ENCODE measurements at places on chromosomes 4 and X.

- DNase-seq, result no peak
Measured at GRCh38 chr4:108937066-108937465, 174.2 kb upstream of the ETNPPL start.

DNA sequence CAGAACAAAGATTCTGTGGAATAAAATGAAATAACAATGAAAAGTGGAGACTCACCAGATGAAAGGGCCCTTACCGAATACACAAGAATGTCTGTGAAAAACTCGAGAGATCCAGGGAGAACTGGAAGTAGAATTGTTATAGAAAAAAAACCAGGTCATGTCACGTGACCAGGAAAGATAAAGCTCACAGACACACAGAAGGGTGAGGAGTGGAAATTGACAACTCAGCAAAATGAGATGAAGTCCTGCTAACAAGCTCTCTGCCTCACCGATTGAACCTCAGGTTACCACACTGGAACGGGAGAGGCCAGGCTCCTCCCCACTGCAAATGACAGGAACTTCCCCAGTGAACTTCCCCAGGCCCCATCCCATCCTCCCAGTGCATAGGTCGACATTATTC lies 1618.0 kb upstream of the PCDH10 start:
- no peak for DNase-seq

DNA sequence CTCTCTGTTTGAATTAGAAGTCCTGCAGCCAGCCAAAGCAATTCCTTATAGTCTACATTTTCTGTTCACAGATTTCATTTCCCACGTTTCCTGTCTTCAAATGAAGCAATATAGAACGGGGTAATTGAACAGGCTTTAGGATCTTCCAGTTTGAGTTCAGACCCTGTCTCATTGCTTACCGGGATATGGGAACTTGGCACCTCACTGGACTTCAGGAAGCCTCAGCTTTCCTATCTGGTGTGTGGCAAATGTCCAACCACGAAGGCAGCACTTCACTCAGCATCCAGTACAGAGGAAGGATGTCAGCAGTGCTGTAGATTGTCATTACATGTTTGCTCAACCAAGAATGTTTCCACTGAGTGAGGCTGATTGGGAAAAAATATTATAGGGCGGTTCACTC lies 271.1 kb upstream of the ZFP42 start:
- DNase-seq, result peak; percentile 61

- no peak for DNase-seq
Measured at GRCh38 chr4:132333724-132334047, 815.4 kb upstream of the PCDH10 start.

DNA sequence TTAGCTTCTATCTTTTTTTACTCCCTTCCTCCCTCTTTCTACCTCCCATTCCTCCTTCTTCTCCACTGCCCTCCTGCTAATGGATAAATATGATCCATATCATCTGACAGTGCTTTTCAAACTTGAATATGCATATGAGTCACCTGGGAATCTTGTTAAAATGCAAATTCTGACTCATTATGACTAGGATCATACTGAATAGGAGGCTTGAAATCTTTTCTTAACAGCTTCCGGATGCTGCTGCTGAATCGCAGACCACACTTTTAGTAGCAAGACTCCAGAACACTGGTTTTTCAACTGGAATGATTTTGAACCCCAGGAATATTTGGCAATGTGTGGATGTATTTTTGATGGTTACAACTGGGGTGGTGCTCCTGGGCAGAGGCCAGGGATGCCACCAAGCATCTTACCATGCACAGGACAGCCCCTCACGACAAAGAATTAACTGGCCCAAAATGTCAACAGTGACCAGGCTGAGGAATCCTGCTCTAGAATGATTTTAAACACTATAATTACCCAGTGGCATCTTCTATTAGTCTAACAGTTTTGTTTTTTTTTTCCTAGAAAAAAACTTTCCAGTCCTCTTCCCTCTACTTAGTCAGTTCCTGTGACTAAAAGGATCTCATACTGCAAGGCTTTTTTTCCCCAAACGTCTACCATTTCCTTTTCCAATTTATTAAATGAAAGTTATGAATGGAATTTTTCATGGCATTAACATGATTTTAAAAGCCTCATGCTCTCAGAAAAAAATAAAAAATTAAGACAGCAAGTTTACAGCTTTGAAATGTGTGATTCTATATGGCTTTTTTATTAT lies 10.6 kb upstream of the PYURF start:
- peak; percentile 92 for DNase-seq

- DNase-seq, result no peak
Measured at GRCh38 chrX:15158736-15159406, 111.0 kb downstream of the ASB9 start.

DNA sequence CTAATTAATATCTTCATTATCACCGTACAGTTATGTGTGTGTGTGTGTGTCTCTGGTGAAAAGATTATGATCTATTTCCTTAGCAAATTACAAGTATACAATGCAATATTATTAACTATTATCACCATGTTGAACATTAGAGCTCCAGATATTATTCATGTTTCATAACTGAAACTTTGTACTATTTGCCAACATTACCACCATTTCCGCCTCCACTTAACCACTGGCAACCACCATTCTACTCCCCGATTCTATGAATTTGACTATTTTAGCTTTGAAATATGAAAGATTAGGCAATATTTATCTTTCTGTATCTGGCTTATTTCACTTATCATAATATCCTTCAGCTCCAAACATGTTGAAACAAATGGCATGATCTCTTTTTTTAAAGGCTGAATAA lies 717.9 kb downstream of the ARAP2 start:
- DNase-seq, result no peak

DNA sequence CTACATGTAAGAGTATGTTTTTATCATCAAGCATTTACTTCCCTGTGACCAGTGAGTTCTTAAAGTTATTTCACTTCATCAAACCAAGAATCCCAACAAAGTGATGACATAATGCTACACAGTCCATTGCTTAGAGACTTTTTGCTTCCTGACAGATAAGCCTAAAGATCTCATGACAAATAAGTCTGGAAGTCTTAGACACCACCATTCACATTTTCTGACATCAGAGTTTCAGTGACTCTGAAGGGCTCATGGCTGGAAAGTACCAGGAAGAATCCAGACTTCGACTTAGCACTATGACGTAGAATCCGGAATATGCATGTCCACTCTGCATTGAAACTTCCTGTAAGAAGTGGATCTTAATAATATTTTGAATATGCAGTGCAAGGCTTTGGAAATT lies 53.7 kb downstream of the CLDN22 start:
- no peak for DNase-seq

- no peak for DNase-seq
Measured at GRCh38 chr4:7003879-7004240, 39.3 kb upstream of the TADA2B start.

- no peak for DNase-seq
Measured at GRCh38 chrX:25154168-25154567, 138.4 kb upstream of the ARX start.

DNA sequence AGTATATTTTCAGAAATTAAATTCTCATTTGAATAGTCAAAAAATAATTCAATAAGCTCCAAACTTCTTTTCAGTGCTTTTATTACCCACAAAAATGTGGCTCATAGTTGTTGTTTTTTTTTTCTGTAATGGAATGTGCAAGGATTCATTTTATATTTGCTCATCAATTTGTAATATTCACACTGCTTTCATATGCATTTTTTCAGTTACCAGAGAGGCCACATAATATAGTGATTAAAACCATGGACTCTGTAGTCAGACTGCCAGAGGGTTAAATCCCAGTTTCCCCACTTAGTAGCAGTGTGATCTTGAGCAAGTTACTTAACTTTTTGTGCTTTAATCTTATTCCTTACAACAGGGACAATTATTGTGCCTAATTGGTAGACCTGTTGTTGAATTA lies 64.5 kb downstream of the FAM9B start:
- DNase-seq, result no peak

DNA sequence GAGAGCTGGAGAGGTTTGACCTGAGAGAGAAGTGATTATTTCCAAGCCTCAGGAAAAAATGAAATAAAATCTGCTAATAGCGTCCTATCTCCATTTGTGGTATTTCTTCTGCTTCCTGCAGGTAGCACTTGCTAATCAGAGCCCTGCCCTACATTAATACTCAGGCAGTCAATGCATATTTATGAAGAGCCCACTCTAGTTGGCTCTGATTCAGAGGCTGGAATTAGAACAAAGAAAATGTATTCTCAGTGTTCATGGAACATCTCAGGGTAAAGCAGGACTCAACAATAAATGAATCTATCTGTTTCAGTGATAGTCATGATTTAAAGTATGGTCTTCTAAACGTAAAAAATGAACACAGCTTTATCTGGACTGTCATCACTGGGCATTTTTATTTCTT lies 1.4 kb upstream of the ATP8A1 start:
- no peak for DNase-seq

DNA sequence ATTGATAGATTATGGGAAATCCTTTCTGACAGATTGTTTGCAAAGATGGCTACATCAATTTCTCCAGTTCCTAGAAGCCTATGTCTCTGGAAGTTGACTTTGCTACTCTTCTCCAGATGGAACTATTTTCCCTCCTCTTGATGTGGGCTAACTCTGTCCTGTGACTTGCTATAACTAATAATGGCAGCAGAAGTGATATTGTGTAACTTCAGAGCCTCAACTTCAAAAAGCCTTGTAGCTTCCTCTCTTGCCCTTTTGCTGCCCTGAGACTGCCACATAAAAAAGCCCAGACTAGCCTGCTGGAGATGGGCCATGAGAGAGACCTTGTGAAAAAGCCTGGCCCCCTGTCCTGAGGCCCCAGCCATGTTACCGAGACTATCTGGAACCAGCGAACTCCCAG lies 210.7 kb upstream of the SLC7A11 start:
- DNase-seq, result no peak

DNA sequence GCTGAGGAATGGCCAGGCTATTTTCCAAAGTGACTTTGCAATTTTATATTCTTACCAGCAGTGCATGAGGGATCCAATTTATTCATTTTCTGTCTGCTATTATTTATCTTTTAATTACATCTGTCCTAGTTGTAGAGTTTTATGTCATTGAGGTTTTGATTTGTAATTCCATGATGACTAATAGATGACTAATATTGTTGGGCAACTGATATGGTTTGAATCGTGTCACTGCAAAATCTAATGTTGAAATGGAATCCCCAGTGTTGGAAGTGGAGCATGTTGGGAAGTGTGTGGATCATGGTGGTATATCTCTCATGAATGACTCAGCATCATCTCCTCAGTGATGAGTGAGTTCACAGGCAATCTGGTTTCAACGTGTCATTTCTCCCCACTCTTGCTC lies 201.5 kb downstream of the TBX22 start:
- DNase-seq, result no peak

DNA sequence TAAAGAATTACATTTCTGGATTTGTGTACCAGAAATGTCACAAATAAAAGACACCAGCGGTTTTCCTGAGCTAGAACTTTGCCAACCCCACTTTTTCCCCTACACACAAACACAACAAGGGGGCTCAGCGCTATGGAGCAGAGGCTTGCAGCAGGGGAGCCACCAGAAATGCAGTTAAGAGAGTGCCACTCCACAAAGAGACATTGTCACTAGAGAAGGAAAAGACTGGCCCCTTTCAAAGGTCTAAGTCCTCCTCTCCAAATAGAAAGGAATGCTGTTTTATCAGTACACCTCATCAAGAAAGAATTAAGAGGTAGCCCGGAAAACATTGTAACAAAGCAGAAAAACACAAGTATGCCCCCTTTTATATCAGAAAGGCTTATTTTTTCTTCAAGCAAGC lies 419.5 kb downstream of the HNRNPD start:
- DNase-seq, result no peak

- DNase-seq, result no peak
Measured at GRCh38 chr4:165347647-165348569, 20.4 kb downstream of the MSMO1 start.

DNA sequence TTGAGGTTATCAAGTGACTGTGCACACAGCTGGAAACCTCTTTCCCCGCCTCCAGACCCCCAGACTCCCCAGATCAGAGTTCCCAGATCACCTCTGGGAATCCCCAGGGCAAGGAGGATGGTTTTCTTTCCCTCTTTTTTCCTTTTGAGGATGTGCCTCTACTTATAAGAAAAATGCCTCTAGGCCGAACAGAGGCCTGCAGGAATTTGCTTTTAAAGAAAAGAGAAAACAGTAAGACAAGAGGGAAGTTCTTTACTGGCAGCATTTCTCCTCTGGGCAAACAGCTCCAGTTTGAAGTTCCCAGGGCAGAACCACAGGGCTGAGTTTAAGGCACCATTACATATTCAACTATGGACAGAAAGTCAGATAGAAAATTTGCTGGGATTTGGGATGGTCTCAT lies 837.9 kb upstream of the LCORL start:
- no peak for DNase-seq

- peak; percentile 51 for DNase-seq
Measured at GRCh38 chr4:39045827-39046221, 13.6 kb upstream of the TMEM156 start.

DNA sequence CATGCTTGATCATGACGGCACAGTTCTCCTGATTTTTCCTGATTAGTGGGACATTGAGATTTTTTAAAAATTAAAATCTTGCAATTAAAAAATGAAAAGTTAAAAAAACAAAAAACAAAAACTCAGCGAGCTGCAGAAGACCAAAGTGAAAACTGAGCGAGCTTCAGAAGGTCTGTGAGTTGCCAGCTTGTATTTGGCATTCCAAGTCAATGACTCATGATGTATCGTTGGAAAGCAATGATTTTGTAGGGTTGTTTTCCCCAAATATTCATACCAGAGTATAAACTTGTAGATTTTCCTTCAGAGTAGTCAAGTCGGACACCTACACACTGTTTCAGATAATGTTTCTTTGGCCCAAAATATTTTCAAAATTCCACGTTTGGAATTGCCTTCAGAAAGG lies 76.9 kb downstream of the LRRC66 start:
- no peak for DNase-seq

GRCh38 chr4:113461281-113461680 lies 300.3 kb downstream of the CAMK2D start:
- DNase-seq, result no peak

GRCh38 chr4:188372058-188372457 lies 232.8 kb downstream of the TRIML1 start:
- no peak for DNase-seq

- no peak for DNase-seq
Measured at GRCh38 chrX:12245650-12246645, 107.7 kb downstream of the FRMPD4 start.

DNA sequence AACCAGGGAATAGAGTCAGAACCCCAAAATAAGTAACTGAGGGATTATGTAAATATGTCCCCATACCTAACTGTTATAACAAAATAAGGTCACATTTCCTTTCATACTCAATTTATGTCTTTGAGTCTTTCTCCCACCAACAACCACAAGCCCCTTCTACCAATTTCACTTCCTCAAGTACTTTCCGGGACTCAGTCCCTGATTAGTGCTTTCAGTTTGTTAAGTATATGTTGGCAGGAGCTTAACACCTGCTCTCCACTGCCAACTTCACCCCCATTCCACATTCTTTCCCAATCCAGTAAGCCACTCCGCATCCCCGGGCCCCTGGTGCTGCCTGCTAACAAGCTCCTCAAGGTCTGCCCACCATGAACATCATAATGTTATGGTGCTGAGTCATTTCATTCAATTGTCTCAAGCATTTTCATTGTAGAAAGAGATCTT lies 71.3 kb upstream of the SPRY1 start:
- DNase-seq, result no peak

GRCh38 chrX:108064001-108064400 lies 19.1 kb downstream of the VSIG1 start:
- DNase-seq, result no peak

All from lung microvascular endothelial cell (primary cell).